GM19239 (cell line): ENCODE measurements at places on chromosomes 7 and 10.

DNA sequence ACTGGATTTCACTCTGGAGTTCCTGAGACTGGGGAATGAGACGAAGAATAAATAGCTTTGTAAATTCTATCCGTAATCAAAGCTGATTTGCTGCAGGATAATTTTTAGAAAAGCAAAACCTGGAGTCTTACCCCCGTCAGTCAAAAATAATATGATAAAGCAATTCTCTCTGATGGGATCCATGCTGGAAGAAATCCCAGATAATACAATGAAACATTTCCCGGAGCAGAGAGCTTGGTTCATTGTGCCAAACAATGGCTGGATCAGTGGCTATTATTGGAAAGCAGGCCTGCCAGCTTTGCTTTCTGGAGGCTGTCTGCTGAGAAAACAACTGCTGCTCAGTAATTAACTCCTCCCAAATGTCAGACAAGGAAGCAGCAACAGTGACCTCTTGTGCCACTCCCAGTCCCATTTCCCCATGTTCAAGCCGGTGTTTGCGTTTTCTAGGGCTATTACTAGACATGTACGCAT is 609.4 kb upstream of the PCDH15 start:
- no peak for DNase-seq

DNA sequence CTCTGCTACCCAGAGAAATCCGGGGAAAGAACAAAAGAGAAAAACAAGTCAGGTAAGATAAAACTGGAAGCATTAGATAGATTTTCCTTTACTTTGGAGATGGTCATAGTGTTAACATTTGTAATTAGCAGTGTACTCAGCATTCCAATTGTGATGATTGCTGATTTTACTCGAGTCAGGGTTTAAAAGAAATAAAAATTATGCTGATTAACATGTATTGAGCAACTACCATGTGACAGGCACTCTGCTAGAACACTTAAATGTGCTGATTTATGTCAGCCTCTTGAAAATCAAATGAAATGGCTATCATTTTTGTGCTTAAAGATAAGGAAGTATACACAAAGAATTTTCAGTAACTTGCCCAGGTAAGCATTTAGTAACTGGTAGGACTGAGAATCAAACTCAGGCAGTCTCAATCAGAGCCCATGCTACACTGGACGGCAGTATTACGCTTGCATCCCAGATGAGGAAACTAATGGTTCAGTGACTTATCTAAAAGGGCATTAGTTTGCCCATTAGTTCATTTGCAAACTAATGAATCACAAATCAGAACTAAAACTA is 735.1 kb upstream of the SORCS1 start:
- no peak for DNase-seq

- DNase-seq = no peak
Observed at GRCh38 chr10:130078120-130078519, 32.5 kb downstream of the C10orf143 start.

DNA sequence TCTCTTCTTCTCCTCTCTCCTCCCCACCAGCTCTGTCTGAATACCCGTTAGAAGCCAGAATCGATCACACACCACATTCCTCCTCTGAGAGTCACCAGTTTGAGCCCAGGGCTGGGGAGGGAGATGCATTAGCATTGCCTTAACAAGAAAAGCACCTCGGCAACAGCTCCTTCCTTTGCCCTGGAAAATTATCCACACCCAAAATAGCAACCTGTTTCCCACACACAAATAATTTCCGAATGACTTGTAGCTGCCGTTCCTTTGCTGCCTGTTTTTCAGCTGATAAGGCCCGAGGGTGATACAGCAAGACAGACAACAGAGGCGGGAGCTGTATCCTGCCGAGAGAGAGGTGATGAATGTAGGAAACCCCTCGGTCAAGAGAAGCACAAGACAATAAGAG is 91.3 kb downstream of the CPXM2 start:
- no peak for DNase-seq

GRCh38 chr10:67112765-67113164 is 186.9 kb downstream of the LRRTM3 start:
- DNase-seq = no peak

DNA sequence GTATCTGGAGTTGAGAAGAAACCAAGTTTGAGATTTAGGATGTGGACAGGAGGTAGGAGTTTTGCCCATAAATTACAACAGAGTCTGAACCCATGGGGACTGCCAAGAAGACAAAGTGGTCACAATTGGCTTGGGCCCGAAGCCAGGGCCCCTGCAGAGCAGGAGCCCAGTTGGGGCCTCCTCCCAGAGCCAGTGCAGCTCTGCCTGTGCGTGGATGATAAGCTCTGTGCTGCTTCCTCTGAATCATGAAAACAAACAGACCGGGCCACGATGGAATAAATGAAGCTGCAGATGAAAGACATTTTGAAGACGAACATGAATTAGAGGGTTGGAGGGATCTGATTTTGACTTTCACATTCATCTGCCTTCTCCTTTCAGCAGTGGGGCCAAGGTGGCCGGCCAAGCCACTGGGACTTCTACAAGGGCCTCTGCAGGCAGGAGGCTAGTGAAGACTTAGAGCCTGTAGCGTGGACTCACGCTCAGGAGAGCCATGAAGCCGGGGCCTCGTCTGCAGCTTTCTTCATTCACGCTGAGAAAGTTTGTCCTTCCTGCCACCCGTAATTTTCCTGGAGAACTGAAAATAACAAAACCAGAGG is 156.8 kb upstream of the LYZL1 start:
- no peak for DNase-seq

- no peak for DNase-seq
Observed at GRCh38 chr7:131745390-131746248, 189.2 kb upstream of the PODXL start.

DNA sequence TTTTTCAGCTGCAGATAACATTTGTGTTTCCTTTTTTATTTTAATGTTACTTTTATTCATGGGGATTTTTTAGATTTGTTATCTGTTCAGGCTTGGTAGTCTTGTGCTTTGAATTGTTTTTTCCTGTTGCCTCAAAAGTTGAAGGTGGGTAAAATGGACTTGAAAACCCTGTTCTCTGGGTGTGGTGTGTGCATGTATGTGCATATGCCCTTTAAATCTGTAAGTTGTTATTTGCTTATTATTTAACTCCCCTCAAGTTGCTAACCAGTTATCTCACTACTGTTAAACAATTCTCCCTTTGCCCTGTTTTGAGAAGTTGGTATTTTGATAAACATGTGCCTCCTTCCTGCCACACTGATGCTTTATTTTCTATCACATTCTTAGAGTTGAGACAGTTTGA is 30.6 kb downstream of the TSPAN14 start:
- DNase-seq = no peak
